Kidney (tissue), 22 donors: ENCODE measurements at places on chromosomes 13 and 19.

DNA sequence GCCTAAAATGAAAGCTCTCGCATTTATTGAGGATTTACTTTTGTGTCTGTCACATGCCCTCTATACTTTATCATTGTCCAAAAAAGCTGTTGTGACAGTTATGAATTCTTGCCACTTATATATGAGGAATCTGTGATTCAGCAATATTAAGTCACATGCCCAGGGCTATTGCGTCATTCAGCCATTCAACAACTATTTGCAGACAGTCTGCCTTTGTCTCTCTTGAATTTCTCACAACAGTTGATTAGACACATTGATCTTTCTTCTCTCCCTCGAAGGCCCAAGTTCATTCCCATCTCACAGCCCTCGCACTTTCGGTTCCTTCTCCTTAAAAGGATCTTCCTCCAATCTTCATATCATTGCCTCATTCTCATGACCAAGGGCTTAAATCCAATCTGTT is 342.6 kb downstream of the MZT1 start:
- DNase-seq: no peak

GRCh38 chr13:49374585-49375290 is 69.1 kb downstream of the CAB39L start:
- no peak for DNase-seq

- DNase-seq: peak; percentile 72
These were observed 744.1 kb downstream of the UQCRFS1 start for GRCh38 chr19:28468701-28469459.

- peak; percentile 32 for DNase-seq
These were observed 21.1 kb upstream of the ZNF766 start for GRCh38 chr19:52248241-52248640.

DNA sequence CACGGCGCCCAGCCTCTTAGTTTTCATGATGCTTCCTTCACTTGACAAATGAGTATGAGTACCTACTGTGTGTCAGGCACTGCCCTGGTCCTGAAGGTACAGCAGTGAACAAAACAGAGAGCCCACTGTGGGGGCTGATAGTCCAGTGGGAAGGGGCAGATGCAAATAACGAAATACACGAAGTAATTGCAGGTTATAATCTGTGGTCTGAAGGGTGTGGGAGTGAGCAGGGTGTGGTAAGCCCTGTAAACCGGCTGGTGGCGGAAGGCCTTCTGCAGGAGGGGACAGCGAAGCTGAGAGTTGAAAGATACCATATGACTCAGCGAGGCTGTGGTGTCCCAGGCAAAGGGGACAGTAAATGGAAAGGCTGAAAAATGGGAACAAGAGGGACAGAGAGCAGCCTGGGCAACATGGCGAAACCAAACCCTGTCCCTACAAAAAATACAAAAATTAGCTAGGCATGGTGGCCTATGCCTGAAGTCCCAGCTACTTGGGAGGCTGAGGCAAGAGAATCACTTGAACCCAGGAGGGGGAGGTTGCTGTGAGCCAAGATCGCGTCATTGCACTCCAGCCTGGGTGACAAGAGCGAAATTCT is 60.5 kb downstream of the MAP4K1 start:
- DNase-seq: no peak

DNA sequence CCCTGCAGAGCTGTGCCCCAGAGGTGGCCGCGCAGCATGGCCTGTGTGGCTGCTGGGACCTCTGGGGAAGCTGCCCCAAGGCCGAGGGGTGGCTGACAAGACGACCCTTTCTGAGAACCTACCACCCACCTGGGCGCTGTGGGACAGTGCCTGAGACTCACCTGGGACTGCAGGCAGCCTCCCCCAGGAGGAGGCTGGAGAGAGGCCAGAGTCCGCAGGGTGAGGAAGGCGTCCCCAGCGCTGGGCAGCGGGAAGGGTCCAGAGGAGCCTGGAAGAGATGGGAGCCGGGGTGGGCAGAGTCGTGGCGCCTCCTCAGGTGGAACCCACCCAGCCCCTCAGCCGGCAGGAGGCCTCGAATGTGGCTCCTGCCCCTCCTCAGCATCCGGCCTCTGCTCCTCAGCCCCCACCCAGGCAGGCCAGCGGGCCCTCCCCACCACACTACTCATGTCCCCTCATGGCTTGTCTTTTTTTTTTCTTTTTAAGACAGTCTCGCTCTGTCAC is 25.3 kb downstream of the CILP2 start:
- DNase-seq: no peak

DNA sequence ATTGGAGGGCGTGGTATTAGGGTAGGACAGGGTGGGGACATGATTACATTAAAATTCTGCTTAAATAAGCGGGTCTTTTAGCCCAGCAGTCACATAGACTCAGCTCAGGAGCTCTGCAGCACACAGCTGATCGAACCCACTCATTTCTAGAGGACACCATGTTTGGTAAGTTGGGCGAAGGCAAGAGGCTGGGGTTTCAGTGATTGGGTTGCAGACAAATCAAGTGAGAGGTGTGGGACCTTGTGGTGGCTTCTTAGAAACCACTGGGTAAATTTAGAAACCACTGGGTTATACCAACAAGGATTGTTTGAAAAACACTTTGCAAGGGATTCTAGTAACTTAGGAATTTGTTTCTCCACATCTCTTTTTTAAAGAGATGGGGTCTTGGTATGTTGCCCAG is at the start of gene LEUTX:
Gene LEUTX, plus strand, starts transcription at position 92 of the 400 bp plus-strand sequence. Its CDS starts 67 bp downstream, at position 159.
- no peak for DNase-seq

DNA sequence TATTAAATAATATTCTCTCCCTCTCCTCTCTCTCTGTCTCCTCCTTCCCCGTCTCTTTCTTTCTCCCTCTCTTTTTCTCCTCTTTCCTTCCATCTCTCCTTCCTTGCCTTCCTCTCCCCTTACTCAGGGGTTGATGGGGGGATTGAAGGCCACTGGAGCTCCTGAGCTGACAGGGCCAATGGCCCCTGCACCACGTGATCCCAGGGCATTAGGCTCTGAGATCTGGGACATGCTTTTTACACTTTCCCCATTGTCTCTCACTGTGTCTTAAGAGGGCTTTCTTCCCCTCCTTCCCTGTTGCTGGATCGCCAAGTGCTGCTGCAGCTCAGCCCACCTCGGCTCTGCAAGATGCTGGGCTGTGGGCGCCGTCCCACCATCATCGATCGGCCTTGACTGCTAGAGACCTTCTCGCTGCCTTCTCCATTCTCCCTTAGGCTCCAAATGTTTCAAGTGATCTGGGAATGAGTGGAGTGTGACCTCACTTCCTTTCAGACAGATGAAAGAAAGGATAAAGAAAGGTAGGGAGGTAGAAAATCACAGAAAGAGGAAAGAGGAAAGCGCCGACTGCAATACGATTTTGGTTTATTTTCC is 42.2 kb downstream of the COL4A1 start:
- no peak for DNase-seq

DNA sequence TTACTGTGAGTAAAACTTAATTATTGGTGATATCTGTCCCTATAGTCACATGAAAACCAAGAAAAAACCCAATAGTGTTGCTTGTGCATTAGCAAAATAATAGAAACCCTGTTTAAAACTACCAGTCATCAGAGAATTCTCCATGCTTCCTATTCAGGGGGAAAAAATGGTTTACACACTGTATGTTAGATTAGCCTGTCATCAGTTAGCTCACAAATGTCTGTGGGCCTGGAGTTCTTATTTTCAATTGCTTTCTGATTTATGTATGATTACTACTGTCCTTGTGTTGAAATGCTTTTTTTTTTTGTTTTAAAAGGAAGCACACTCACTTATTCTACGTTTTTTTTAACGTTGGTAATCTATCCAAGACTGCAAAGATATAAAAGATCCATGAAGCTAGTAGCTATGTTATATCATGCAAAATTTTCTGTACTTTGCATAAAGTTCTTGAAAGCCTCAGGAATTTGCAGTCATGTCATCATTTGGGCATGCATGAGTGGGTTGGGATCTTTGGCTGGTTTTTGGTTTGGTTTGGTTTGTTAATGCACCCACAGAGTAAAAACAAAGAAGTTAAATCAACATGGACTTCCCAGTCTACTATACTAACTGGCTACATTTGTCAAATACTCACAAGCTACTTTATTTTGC is 25.9 kb downstream of the RXFP2 start:
- no peak for DNase-seq

- no peak for DNase-seq
These were observed 1379.8 kb upstream of the ATXN8OS start for GRCh38 chr13:68727798-68728197.

DNA sequence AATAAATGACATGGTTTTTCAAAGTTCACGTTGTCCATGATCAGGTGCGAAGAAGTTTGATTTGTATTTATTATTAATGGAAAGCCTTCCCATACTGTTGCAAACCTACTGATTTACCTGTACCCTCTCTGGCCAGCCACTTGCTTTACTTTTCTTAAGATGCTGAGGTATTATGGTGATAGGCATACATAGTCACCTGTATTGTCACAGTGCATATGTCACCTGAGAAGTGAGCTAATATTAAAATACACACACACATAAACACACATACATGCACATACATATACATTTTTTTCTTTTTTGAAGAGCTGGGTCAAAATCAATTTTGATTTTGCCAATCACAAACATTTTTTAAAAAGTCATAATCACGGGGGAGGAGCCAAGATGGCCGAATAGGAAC is 72.1 kb downstream of the RNASEH2B start:
- no peak for DNase-seq

DNA sequence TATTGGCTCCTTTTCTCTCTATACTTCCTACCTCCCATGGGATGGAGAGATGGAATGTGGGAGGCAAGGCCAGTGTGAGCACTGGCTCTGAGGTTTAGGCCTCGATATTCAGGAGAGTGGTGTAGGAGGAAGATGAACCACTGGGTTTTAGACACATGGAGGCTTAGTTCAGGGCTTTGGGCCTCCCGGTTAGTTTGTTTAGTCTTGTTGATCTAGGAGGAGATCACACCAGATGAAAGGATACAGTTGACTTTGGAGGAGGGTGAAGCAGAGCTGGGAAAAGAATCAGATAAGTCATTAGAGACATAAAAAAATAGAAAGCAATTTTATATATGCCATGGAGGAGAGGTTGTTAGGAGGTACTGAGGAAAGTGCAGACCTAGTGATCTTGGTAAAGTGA is 30.9 kb downstream of the RNASEH2B start:
- DNase-seq: no peak

DNA sequence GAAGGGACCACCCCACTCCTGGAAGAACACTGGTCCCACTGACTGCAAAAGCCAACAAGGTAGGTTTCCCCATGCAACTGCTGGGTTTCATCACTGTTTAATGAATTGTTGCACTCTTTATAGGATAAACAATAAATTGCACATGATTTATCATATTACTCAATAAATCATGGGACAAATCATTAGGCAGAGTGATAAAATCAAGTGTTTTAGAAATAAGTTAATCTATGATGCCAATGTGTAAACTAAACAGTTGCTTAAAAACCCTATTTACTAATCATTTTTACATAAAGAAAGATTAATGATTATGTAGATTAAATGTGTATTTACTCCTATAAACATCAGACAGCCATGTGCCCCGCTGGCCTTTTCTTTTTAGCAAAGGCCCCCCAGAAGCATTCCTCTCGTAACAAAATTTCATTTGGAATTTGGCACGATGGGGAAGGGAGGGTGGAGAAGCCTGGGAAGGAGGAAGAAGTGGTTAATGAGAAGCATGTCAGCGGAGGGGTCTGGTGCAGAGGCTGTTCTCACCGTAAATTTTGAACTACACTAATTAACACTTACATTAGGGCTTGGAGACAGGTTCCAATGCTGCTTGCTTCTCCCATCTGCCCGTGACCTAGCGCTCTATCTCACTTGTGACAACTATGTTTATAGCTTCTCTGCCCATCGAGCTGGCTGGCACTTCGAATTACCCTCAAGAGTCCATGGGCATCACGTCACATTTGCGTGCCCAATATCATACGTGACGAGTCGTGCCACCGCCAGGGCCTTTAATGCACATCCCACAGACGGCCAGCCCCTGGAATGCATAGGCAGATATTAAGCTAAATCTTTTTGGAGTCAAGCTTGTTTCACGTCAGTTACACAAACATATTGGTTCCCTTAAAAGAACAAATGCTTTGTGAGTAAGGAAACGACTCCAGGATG is 357.7 kb upstream of the TSHZ3 start:
- DNase-seq: no peak

- DNase-seq: no peak
These were observed 351.7 kb downstream of the SPRY2 start for GRCh38 chr13:79989217-79989661.

DNA sequence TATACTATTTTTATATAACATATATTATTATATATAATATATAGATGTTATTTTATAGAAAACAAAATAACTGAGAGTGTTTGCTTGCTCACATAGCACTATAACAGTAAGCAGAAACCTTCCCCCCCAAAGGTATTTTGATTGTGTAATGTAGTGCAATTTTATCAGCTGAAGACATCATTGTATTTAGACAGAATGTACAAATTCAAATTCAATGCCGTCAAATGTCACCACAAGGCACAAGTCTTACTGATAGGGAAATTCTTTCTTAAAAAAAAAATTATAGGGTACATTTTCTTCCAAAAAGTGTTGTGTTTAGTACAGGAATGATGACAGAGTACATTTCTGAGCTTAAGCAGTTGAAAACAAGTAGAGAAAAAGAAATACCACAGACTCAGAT is 1147.1 kb upstream of the SPRY2 start:
- no peak for DNase-seq

- DNase-seq: peak; percentile 28
These were observed 1.5 kb downstream of the N4BP2L1 start for GRCh38 chr13:32426191-32426989.

DNA sequence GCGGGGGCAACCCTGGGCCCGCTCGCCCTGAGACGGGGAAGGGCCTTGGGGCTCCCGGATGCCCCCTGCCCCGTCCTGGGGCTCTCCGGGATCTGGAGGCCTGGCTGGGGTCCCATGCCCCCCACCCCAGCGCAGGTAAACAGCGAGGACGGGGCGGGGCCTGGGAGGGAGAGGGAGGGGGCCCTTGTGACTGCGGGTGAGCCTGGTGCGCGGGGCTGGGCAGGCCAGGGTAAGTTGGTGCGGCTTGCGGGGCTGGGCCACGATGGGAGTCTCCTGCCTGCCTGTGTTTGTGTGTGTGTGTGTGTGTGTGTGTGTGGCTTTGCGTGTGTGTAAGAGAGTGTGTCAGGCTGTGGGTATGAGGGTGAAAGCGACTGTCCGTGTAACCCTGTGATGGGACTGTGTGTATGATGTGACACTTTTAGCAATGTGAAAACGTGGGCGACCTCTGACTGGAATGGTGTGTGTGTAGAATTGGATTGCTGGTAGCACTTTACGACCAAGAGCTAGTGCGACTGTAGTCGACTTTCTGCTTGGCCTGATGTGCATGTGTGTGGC is 426 bp downstream of the KLC3 start:
- peak; percentile 26 for DNase-seq

- DNase-seq: no peak
These were observed 16.6 kb upstream of the SLC25A30 start for GRCh38 chr13:45434556-45435371.

- DNase-seq: no peak
These were observed 740 bp upstream of the BEST2 start for GRCh38 chr19:12750851-12751250.
